Tibial nerve (tissue), 4 donors: ENCODE measurements at places on chromosomes 11 and 22.
A peak's percentile ranks its signal among the peaks of the same experiment; 100 is the strongest.

DNA sequence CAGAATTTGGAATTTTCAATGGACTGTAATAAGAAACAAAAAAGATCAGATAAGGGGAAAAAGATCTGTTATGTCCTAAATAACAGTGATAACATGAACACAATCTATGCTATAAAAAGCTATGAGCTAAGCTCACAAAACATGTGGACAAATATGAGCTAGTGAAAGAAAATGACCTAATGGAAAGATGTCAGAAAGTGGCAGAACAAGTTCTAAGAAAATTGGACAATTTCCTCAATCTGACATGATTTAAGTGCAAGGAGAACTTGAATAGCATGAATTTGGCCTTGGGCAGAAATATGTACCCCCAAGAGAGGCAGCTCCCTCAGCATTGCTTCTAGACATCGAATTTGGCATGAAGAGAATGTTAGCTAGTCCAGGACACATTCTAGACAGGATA, 212.0 kb upstream of the PGR start:
- no peaks in the 10 kb centered on the region for H3K36me3 ChIP-seq
- no peak for DNase-seq
- no peak overlapping the region for H3K27ac ChIP-seq
- H3K27me3 ChIP-seq, result no peaks in the 10 kb centered on the region
- no peaks in the 10 kb centered on the region for H3K4me1 ChIP-seq

- no peak overlapping the region for H3K4me3 ChIP-seq
- no peak overlapping the region for H3K27ac ChIP-seq
- H3K27me3 ChIP-seq, result no peaks in the 10 kb centered on the region
- H3K36me3 ChIP-seq, result no peaks in the 10 kb centered on the region
- no peaks in the 10 kb centered on the region for H3K4me1 ChIP-seq
Observed at GRCh38 chr11:15095736-15096228, 18.9 kb upstream of the INSC start.

DNA sequence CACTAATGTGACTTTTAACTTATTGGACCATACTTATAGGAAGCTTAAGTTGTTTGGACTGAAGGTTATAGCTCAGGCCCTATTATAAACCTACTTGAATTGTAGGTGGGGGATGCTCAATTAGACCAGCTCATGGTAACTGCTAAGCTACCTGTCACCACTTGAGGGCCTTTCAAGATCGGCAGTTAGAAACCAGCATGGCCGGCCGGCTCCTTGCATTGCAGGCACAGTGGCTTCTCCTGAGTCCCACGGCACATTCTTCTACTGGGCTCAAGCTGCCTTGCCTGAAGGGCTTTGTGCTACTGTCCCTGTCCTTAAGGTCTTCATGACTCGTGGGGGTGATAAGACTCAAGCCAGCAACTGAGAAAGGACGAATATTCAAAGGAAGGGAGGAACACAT, 70.8 kb downstream of the TBC1D22A start:
- no peaks in the 10 kb centered on the region for H3K36me3 ChIP-seq
- no peak for DNase-seq
- H3K4me1 ChIP-seq, result peaks cover 28% of the 10 kb centered on the region
- no peak overlapping the region for H3K27ac ChIP-seq

DNA sequence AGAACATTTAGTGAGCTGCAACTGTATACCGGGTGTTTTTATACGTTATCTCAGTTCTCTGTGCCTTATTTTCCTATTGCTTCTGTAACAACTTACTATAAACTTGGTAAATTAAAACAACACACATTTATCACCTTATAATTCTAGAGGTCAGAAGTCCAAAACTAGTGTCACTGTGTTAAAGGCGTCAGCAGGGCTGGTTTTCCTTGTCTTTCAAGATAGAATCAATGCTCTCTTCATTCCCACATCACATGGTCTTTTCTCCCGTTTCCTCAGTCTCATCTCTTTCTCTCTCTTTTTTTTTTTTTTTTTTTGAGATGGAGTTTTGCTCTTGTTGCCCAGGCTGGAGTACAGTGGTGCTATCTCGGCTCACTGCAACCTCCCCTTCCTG, 36.1 kb downstream of the MB start:
- no peak overlapping the region for H3K4me3 ChIP-seq
- H3K4me1 ChIP-seq, result no peaks in the 10 kb centered on the region
- H3K27me3 ChIP-seq, result no peaks in the 10 kb centered on the region
- no peaks in the 10 kb centered on the region for H3K36me3 ChIP-seq

- peak; percentile 53 for DNase-seq
- H3K27ac ChIP-seq, result peak overlapping the region; percentile 86
- H3K27me3 ChIP-seq, result no peaks in the 10 kb centered on the region
- peak overlapping the region; percentile 62 for H3K4me3 ChIP-seq
- H3K4me1 ChIP-seq, result peaks cover 71% of the 10 kb centered on the region
- H3K36me3 ChIP-seq, result no peaks in the 10 kb centered on the region
Observed at GRCh38 chr22:50305923-50306566, 1.4 kb downstream of the PLXNB2 start.

- no peaks in the 10 kb centered on the region for H3K36me3 ChIP-seq
- H3K27ac ChIP-seq, result no peak overlapping the region
- H3K4me1 ChIP-seq, result no peaks in the 10 kb centered on the region
- DNase-seq, result no peak
- H3K4me3 ChIP-seq, result no peak overlapping the region
- no peaks in the 10 kb centered on the region for H3K27me3 ChIP-seq
Observed at GRCh38 chr11:87251560-87251959, 213.8 kb downstream of the TMEM135 start.

DNA sequence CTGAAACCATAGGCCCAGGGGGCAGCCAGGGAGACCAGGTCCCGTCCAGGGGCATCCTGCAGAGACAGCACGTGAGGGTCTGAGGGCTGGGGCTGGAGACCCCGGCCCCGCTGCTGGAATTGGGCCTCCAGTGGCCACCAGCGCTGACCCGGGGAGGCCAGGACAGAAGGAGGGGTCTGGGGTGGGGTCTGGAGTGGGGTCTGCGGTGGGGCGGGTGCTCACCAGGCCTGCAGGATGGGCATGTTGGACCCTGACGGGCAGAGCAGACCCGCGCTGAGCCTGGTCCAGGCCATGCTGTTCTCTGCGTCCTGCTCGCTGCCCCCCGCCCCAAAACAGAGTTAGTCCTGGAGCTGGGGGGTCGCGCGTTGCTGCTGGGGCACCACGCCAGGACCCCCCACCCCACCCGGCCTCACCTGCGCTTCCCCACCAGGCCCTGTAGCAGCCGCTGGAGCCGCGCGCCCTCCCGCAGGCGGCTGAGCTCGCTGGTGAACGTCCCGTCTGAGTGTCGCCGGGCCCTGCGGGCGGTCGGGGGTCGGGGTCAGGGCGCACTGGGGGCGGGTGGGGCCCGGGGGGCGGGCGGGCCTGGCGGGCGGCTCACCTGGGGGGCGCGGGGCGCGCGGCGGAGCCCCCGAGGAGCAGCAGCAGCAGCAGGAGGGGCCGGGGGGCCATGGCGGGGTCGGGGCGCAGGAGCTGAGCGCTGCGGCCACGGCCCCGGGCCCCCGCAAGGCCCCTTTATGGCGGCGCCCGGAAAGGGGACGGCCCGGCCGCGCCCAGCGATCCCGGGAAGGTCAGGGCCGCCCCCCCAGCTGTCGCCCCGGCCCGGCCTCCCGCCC, at the start of gene SCT:
TSS of gene SCT (minus strand) at position 707 of the 833 bp plus-strand sequence. CDS start at position 669, 38 bp downstream.
- H3K27me3 ChIP-seq, result peaks cover 44% of the 10 kb centered on the region
- no peak for DNase-seq
- no peaks in the 10 kb centered on the region for H3K36me3 ChIP-seq
- no peak within 1 kb of the TSS for H3K4me3 ChIP-seq
- no peak within 1 kb of the TSS for H3K27ac ChIP-seq
- H3K4me1 ChIP-seq, result no peaks in the 10 kb centered on the region

GRCh38 chr11:126809514-126810289, 190.9 kb downstream of the KIRREL3 start:
- H3K36me3 ChIP-seq, result no peaks in the 10 kb centered on the region
- peaks cover 23% of the 10 kb centered on the region for H3K27me3 ChIP-seq
- no peak overlapping the region for H3K27ac ChIP-seq
- H3K4me1 ChIP-seq, result no peaks in the 10 kb centered on the region

DNA sequence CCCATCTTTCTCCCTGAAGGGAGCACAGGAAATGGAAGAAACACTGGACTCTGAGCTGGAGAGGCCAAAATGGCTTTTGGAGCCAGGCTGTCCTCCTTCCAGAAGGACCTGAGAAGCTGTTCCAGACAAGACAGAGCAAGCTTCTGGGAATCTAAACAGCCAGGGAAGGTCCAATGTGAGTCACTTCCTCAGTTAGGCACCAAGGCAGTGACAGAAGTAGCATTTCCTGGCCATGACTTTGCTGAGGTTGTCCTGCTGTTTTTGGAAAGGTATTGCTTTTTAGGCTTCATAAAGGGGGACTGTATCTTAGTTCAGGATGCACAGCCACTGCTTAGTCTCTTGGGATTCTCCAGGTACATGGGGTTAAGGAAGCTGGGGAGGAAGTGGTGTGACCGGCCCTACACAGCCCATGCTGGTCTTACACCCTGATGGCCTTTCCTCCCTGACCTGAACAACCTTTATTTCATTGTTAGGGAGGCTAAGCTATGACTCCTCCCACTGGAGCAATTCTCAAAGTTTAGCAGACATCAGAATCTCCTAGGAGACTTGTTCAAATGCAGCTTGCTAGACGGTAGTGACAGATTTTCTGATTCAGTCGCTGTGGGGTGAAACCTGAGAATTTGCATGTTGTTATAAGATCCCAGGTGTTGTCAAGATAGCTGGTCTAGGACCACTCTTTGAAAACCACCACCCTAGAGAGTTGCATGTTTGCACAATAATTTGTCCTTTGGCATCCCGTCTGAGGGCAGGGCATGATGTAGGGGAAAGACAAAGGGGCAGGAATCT, 6.8 kb upstream of the INSC start:
- no peak overlapping the region for H3K4me3 ChIP-seq
- H3K27ac ChIP-seq, result no peak overlapping the region
- H3K27me3 ChIP-seq, result no peaks in the 10 kb centered on the region
- peaks cover 6% of the 10 kb centered on the region for H3K4me1 ChIP-seq
- H3K36me3 ChIP-seq, result no peaks in the 10 kb centered on the region

DNA sequence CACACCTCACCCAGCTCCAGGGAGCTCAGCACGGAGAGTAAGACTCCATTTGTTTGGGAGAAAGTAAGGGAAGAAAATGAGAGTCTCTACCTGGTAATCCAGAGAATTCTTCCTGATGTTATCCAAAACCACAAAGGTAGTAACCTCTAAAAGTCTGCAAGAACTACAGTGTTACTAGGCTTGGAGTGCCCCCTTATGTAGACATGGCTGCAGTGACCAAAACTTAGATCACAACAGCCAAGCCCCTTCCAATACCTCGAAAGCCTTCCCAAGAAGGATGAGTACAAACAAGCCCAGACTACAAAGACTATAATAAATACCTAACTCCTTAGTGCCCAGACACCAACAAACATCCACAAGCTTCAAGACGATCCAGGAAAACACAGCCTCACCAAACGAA, 4.9 kb downstream of the UBE2L6 start:
- H3K27ac ChIP-seq, result no peak overlapping the region
- H3K4me1 ChIP-seq, result peaks cover 21% of the 10 kb centered on the region
- DNase-seq, result no peak
- H3K36me3 ChIP-seq, result no peaks in the 10 kb centered on the region
- H3K4me3 ChIP-seq, result no peak overlapping the region

DNA sequence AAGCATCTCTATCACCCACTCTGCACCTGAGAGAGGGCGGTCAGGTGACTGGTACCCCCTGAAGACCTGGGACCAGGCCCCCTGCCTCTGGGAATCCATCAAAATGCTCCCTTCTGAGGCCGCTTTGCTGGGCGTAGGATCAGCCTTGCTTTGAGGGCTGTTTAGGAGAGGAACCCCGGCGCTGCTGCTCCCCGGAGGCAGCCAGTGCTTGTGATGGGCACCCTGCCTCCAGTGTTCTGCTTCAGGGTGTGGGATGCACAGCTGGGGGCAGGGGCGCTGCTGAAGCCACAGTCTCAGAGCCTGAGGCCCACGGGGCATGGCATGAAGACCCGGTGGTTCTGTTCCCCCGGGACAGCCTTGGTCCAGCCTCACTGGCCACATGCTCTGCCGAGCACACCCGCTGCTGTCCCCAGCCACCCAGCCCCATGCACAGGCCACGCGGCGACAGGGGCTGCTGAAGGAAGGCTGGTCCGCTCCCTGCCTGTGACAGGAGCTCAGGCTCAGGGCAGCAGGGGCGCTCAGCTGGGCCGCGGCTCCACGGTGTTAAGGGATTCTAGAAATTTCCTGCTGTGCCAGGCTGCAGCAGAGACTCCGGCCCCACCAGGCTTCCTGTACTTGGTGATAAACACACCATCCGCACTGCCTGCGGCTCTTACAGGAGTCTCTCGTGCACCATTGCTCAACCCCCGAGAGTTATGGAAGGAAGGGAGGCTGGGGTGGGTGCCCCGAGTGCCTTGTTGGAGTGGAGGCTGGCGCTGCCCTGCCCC, 91.0 kb downstream of the KCNQ1 start:
- no peak overlapping the region for H3K4me3 ChIP-seq
- no peaks in the 10 kb centered on the region for H3K36me3 ChIP-seq
- H3K27me3 ChIP-seq, result no peaks in the 10 kb centered on the region
- DNase-seq, result no peak
- no peaks in the 10 kb centered on the region for H3K4me1 ChIP-seq

DNA sequence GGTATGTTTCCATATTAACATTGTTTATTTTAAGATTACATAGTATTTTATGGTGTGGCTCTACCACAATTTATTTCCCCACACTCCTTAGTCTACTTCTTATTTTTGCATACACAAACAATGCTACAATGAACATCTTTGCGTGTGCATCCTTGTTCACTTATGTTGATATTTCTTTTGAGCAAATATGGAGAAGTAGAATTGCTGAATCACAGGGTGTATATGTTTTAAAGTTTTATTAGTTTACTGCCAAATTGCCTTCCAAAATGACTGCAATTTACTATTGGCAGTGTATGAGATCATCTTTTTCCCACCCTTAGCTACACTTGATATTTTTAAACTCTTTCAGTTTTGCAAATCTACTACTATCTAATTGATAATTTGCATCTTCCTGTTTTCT, 38.7 kb upstream of the FAR1 start:
- H3K36me3 ChIP-seq, result no peaks in the 10 kb centered on the region
- H3K4me1 ChIP-seq, result no peaks in the 10 kb centered on the region
- H3K4me3 ChIP-seq, result no peak overlapping the region
- H3K27me3 ChIP-seq, result no peaks in the 10 kb centered on the region

GRCh38 chr11:67466962-67467771, 1.9 kb downstream of the TMEM134 start:
- no peak overlapping the region for H3K4me3 ChIP-seq
- peak overlapping the region; percentile 45 for H3K27ac ChIP-seq
- no peak for DNase-seq
- H3K4me1 ChIP-seq, result peaks cover 59% of the 10 kb centered on the region
- H3K36me3 ChIP-seq, result no peaks in the 10 kb centered on the region

GRCh38 chr11:6598555-6598954, 4.9 kb downstream of the RRP8 start:
- H3K36me3 ChIP-seq, result peaks cover 10% of the 10 kb centered on the region
- no peak for DNase-seq
- no peak overlapping the region for H3K27ac ChIP-seq
- no peaks in the 10 kb centered on the region for H3K27me3 ChIP-seq

DNA sequence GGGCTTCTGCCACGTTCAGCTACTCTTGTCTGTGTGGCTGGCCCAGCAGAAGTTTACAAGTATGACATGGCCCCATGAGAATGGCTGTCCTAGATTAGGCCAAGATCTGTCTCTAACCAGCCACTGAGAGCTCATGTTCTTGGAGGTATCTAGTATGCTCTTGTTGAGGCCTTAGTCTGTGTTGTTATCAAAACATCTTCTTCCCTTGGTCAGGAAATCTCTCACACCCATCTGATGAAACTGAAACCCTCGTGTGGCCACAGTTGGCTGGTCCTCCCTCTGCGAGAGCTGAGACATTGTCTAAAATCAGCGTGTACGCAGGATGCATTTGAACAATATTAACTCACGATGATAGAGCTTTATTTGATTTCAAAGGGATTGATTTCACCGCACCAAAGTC, 109.0 kb upstream of the NNMT start:
- peaks cover 7% of the 10 kb centered on the region for H3K4me1 ChIP-seq
- no peak for DNase-seq
- no peaks in the 10 kb centered on the region for H3K27me3 ChIP-seq
- peak overlapping the region; percentile 46 for H3K27ac ChIP-seq
